ENCODE measurements at places on chromosomes 12 and 14. TPM values are rescaled to one million over a fixed set of nuclear protein-coding genes. Genes with fewer than 3 reads are reported as not detected.

Gene DENND5B
- not detected for polyA plus RNA-seq

Gene RAD9B
- 0.52 TPM for polyA plus RNA-seq

- DNase-seq = peak; percentile 6
Measured at GRCh38 chr12:131530422-131530821, 180.5 kb upstream of the SFSWAP start.

- DNase-seq = no peak
Measured at GRCh38 chr12:2092890-2093289, 40.1 kb downstream of the CACNA1C start.

DNA sequence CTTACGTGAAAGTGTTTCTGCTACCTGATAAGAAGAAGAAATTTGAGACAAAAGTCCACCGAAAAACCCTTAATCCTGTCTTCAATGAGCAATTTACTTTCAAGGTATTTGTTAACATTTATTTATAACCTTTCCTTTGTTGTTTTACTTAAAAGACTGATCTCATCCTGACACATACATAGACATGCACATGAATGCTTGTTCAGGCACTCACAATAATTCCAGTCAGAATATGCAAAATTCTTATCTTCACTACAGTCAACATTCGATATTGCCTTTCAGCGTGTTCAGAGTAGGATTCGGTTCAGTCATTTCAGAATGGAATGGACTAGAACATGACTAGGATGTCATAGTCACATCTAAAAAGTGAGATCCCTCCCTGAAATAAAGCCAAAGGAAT is 394.6 kb downstream of the PAWR start:
- DNase-seq = no peak

GRCh38 chr12:59005193-59005955 is 85.1 kb upstream of the LRIG3 start:
- no peak for DNase-seq

Gene NPFF
- polyA plus RNA-seq = not detected

DNA sequence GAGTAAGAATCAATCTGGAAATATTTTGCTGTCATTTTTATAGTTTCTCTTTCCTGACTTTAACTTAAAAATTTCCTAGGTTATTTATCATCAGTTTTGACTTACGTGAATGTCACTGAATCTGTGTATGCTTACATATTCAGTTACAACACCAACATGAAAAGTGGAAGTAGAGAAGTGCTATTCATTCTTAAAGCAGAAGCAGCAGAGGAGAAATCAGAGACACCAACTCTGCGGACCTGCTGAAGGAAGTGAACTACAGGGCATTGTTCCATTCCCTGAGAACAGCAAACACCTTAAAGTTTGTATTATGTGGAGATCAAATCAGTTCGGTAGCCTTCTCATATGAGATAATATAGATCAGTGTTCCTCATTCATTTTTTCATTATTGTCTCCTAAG is 34.1 kb downstream of the RAD51B start:
- DNase-seq = no peak

DNA sequence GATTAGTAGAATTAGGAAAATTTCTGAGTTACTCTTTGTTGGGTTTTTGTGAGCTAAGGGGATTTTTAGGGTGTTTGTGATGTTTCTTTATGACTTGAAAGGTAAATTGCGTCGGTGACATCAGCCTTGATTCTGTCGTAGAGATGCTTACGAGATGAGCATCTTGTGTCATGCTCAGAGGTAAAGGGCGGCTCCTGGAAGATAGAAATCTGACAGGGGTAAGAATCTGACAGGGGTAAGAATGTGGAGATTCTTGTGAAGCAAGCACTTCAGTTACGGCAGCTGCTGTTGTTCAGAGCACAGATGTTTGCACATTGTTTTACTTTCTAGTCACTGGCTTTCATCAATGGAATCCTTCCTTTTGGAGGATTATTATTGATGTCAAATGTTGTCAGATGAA is 22.5 kb downstream of the EML1 start:
- DNase-seq = no peak

Gene AEBP2
- polyA plus RNA-seq = 14.8 TPM

GRCh38 chr12:58095002-58095401 is 153.6 kb downstream of the ATP23 start:
- DNase-seq = no peak

DNA sequence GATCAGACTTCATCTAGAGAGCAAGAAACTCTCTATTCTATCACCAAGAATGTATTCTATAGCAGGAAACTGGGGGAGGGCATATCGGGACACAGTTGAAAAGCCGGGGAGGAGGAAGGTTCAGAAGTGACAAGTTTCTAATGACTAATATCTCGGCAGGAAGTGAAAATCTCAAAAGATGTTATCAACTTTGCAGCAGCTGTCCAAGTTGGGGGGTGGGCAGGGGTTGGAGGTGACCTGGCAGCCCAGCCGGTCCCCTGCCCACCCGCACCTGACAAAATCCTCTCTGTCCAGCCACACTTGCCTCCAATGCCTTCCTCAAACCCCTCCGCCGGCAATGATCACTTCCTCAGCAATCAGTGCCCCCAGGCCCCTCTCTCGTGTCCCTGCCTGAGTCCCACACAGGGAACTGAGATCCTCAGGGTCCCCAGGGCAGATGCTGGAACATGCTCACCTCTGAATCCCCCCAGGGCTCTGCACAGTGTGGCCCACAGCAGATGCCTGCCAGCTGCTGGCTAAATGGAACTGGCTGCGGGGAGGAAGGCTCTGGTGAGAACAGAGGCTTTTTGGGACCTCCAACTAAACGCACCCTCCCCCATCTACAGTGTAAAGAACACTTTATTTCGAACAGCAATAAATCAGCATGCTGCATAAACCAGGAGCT is 43.9 kb downstream of the CCDC88C start:
- peak; percentile 68 for DNase-seq

- no peak for DNase-seq
Measured at GRCh38 chr12:41527062-41527461, 338.9 kb downstream of the PDZRN4 start.

DNA sequence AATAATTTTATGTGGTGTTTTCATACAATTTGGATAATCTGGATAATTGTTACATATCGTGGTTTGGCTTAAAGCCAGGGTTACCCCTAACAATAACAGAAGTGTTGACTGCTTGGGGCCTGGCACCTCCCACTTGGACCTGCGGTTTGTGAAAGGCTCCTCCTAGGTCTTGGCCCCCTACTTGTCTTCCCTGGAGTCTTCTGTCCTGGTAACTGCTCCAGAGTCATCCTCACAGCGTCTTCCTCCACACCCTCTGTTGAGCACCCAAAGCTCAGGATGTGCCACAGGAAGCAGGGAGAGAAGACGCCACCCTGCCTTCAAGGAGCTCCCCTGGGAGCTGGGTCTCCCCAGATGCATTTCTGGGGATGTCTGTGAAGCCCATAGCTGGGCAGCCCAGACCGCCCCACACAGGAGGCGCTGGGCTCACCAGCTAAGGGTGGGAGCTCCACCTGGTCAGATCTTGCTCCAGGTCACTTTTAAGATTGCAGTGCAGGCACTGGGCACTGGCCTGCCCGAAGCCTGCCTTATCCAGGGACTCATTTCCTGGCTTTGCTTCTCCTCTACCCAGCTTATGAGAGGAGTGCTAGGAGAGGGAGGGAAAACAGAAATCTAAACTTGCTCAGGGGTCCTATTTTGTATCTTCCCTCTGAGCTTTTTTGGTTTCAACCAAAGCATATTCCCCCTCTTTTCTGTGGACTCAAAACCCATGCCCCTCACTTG is 98.2 kb downstream of the ZFP36L1 start:
- DNase-seq = no peak

DNA sequence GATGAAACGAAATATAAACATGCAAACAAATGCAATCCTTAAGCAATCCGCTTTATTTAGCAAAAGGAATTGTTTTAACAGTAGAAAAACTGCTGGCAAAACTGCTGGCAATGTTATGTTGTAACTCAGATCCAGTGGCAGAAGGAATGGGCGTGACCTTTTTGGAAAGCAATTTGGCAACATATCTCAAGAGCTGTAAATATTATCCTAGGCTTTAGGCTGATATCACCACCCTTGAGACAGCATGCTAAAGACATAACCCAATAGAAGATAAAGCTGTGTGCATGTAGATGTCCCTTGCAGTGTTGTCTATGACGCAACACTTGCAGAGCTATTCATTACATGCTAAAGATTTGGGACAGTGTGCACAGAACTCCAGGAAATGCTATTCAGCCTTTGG is 138.5 kb downstream of the DICER1 start:
- DNase-seq = no peak

Gene ISM2
- polyA plus RNA-seq = not detected

- DNase-seq = no peak
Measured at GRCh38 chr12:47877081-47877480, 27.7 kb downstream of the VDR start.

Gene CEBPE
- not detected for polyA plus RNA-seq

Gene SOX5
- polyA plus RNA-seq = not detected

DNA sequence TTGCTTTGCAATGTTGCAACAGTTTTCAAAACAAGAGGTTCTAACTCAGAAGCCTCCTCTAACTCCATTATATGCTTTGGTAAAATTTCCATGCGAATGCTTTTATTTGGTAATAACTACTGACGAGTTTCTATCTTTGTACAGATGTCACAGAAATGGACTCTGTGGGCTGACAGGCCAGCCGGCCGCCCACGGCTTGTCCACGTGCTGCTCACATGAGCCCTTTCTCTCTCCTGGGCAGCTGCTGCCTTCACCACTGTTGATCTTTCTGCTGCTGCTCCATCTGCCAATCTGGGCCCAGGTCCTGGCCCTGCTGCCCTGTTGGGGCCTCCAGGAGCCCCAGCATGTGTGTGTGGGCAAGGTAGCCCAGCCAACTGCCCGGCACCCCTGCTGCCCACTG is 168.2 kb upstream of the TMEM132C start:
- no peak for DNase-seq

Gene CLEC12A
- not detected for polyA plus RNA-seq

Gene SRGAP1
- polyA plus RNA-seq = 0.09 TPM

DNA sequence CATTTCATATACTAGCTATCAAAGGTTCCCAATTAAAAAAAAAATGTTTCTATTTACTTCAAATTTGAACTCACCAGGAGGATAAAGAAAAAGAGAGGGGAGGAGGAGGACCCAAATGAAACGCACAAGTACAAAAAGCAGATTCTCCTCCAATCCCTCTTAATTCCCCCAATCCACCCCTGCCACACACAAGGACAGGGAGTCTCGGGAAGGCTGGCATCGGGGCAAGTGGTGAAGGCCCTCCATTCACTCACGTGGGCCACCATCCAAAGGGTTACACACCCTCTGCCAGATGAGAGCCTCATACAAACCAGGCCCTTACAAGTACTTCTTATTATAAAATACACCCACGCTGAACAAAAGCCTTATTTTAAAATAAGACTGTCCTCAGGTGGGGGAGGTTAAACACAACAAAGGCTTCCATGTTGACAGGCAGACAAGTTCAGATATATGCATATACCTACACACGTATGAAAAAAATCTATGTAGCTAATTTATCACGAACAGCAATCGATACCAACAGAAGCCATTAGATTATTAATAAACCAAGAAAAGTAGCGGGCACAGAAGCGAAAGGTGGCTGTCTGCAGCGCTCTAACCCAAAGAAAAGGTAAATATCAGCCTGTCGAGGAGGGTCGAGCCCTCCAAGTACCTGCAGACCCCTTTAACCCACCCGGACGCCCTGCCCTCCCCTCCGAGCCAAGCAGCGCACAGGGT is 1.5 kb downstream of the ATP2B1 start:
- peak; percentile 3 for DNase-seq

- DNase-seq = no peak
Measured at GRCh38 chr14:103000291-103000921, 56.9 kb downstream of the CDC42BPB start.

DNA sequence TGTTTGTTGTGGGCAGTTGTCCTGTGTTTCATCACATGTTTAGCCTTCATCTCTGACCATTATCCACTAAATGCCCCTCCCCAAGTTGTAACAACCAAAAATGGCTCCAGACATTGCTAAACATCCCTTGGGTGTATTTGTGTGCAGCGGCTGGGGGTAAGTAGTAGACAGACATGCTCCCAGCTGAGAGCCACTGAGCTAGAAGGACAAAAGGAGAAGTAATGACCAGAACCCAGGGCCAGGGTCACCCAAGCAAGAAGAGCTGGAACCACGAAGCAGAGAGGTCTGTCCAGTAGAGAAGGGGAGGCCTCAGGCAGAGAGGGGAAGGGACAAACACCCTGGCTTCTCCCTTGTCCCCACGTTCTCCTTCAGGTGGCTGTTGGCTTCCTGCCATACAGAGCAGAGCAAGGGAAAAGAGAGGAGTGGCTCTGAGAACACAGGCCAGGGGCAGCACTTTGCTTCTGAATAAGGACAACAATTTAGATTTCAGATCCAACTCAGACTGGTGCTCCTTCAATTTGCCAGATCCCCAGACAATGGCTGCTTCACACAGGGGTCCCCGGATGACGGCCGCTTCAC is 55.2 kb downstream of the NDUFA12 start:
- DNase-seq = no peak

DNA sequence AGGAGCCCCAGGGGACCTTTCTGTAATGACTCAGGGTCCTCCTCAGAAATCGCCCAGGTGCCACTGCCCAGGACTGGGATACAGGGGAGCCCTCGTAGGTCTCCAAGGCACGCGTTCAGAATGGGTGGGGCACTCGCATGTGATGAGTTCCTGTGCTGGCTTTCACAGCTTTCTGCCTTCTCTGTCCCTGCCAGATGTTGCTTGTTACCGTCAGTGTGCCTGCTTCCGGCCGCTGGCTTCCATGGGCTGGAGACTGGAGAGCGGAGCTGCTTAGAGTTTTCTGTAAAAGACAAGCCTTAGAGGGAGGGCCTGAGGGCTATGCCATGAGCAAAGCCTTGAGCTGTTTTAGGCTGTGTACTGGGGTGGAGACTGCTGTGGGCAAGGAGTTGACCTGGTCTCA is 75.0 kb upstream of the SLC24A4 start:
- no peak for DNase-seq
